ENCODE measurements at places on chromosomes 4 and X.
A peak's percentile ranks its signal among the peaks of the same experiment; 100 is the strongest.

- no peak for DNase-seq
Observed at GRCh38 chr4:185874516-185875230, 62.7 kb upstream of the SORBS2 start.

GRCh38 chr4:98338761-98339438 is 77.7 kb downstream of the RAP1GDS1 start:
- DNase-seq = no peak

GRCh38 chr4:107647591-107647990 is 72.4 kb downstream of the PAPSS1 start:
- no peak for DNase-seq

DNA sequence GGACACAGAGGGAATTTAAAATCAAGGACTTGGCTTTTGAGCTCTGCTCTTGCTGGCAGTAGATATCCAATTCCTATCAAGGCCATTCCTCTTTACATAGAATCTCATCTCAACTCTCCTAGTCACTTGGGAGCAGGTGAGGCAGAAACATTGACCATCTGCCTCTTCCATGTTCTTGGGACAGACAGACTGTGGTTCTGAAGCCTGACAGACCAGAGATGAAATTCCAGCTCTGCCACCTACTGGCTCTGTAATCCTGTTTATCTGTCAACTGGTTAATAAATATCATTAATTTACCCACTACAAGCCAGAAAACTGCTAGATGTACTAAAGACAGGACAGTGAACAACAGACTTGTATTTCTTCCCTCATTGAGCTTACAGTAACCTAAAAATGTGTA is 300.8 kb downstream of the ADGRL3 start:
- DNase-seq = no peak

DNA sequence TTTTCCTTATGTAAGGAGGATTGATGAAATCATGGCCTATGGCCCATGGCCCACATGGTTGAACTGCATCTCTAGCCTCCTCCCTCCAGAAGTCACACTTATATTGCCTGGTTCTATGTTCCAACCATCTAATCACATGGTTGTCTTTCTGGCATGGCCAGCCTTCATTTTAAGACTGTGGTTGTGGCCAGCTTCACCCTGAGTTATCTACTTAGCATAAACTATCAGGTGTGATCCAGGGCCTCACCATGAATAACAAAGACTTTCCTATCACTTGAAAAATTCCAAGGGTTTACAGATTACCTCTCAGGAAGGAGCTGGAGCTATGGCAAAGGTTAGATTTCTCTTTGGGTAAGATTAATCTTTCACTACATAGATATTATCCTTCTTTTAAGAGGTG is 222.8 kb downstream of the SNCA start:
- no peak for DNase-seq

- DNase-seq = peak; percentile 58
Observed at GRCh38 chr4:153791746-153792617, 3.1 kb upstream of the SFRP2 start.

DNA sequence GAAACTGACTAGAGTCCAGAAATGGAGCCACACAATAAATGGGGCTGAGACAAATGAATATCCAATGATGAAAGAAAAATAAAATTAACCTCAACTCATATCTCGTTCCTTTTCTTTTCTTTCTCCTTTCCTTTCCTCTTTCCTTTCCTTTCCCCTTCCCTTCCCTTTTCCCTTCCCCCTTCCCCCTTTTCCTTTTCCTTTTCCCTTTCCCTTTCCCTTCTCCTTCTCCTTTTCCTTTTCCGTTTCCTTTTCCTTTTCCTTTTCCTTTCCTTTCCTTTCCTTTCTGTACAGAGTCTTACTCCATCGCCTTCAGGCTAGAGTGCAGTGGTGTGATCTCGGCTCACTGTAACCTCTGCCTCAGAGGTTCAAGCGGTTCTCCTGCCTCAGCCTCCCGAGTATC is 146.3 kb downstream of the RTL9 start:
- no peak for DNase-seq

DNA sequence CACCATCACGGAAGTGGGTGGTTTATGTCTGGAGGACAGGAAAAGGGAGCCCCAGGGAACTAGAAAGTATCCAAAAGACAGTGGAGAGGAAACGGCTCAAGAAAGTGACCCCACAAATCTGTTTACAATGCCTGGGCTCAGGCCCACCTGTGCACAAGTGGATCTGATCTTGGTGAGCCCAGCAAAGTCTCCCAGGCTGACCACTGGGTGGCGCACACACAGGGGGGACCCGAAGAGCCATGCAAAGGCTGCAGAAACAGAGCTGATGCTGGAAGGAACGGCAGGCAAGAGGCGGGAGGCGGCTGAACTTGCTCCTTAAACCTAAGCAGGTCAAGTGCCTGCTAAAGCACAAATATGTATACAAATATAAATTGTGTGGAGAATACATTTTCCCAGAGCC is 9.6 kb downstream of the HAUS7 start:
- DNase-seq = peak; percentile 79

GRCh38 chr4:144894573-144894972 is 203.4 kb downstream of the ANAPC10 start:
- DNase-seq = no peak

DNA sequence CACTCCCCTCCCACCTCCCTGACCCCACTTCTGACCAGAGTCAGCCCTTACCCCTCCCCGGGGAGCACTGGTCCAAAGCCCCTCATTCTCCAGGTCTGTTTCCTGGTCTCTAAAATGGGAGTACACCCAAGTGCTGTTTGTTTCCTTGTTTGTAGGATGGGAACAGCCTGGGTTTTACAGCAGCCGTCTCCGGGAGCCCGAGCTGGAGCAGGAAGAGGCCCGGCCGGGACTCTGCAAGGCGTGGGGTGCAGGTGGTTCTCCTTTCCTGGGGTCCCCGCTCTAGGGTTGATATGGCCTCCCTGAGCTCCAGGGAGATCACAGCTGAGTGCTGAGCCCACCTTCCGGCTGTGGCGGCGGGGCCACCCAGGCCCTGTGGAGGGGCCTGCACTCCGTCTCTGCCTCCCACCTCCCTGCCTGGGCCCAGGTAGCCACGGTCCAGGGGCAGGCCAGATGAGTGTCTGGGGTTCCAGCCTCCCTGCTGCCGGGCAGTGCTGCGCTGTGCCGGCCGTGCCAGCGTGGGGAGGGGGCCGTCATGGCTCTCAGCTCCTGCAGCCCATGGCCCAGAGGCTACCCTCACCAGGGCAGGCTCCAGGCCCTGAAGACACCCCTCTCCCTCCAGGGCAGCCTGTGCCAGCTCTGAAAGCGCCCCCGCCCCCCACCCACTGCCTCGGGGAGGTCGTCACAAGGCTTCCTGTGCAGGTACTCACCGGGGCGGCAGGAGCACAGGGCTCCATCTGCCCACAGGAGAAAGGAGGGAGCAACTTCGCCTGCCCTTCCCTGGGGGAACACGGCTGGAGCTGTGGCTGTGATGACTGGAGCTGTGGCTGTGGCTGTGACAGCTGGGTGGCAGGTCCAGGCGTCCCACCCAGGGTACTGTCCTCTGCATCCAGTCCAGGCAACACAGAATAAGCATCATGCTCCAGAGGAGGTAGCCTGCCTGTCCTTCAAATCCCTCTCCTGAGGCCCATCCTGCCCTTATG is 98.8 kb downstream of the ADRA2C start:
- no peak for DNase-seq

DNA sequence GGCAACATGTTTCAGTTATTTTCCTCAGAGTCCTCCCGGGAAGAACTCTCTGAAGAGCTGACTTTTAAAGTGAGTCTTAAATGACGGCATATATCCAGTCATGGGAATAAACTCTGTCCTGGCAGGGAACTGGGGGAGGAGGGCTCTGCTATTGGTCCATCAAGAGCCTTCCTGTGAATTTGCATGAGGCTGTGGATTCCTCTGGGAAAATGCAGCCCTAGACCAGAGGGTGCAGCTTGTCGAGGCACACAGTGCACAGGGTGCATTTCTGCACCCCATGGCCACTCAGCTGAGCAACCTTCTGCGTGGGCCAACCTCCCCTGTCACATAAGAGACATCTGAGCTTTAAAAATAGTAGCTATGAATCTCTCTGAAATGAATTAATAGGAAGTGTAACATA is 360.0 kb downstream of the GALNTL6 start:
- no peak for DNase-seq

DNA sequence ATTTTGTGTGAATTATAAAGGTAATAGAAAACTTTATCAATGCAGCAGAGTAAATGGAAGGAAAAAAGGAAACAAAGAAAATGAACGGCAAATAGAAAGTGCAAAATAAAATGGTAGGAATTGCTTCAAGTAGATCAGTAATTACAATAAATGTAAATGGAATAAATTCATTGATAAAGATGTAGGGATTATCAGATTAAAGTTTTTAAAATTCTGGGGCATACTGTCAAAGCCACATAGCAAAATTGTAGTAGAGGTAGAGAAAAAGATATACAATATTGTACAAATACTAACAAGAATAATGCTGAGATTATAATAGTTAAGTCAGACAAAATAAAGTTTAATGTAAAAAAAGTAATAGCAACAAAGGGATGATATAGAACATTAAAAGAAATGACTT is 94.7 kb downstream of the SMIM20 start:
- DNase-seq = no peak

- peak; percentile 63 for DNase-seq
Observed at GRCh38 chrX:70455366-70456202, 10.9 kb downstream of the DLG3 start.

DNA sequence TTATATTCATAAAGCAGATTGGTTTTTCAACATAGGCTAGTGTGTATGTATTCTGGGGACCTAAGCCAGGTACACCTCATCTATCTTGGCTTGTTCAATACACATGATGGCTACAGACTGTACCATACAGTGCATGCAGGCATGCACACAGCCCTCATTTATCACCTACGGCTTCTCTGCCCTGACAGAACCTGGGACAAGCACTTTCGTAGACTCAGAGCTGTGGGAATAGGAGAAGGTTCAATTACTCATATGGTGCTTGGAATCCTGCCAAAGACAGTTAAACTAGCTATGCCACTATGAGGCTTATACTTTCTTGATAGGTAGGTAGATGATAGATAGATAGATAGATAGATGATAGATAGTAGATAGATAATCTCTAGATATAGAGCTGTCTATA is 457.2 kb downstream of the GALNTL6 start:
- no peak for DNase-seq

DNA sequence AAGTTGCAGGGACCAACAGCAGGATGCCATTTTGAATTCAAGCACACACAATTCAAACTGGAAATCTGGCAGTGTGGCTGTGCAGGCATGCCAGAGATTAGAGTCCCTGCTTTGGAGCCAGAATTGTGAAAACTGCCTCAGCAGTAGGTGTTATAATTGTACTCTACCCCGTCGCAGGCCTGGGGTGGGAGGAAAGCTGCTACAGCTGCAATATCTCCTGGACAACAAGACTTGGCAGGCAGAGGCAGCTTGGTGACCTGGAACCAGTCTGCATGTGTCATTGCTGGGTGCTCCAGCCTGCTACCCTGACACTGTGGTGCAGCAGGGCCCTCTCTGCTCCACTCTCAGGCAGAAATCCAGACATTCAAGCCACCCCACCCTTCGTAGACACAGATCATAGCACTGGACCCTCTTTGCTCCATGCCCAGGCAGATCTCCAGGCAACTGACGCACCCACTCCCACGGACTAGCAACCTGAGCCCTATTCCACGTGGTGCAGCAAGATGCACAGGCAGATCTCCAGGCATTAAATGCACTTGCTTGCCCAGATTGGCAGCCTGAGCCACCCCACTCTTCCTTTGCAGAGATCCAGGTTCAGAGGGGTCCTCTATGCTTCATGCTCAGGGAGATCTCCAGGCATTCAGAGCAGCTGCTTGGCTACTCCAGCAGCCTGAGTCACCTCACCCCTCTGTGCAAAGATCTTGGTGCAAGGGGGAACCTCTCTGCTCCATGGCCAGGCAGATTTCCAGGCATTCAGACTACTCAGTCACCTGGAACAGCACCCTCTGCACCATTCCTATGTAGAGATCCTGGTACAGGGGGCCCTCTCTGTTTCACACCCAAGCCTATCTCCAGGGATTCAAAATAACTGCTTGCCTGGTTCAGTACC is 140.5 kb downstream of the LRBA start:
- no peak for DNase-seq

DNA sequence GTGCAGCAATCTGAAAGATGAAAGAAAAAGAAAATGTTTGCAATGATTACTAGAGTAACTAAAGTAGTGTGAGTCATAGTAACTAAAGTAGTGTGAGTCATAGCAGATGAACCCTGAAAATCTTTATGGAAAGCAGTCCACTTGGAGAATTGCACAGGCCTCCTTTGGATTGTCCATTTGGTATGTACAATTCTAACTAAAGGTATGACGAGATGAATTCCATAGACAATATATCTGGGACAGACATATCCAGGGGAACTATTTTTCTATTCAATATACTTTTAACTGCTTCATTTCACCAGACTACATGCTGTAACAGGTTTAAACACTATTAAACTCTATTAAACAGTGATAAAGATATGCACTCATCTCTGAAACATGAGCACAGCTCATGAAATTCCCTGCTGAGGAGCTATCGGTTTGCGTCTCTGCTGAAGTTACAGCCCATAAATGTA is 798.7 kb downstream of the PCDH7 start:
- DNase-seq = no peak

DNA sequence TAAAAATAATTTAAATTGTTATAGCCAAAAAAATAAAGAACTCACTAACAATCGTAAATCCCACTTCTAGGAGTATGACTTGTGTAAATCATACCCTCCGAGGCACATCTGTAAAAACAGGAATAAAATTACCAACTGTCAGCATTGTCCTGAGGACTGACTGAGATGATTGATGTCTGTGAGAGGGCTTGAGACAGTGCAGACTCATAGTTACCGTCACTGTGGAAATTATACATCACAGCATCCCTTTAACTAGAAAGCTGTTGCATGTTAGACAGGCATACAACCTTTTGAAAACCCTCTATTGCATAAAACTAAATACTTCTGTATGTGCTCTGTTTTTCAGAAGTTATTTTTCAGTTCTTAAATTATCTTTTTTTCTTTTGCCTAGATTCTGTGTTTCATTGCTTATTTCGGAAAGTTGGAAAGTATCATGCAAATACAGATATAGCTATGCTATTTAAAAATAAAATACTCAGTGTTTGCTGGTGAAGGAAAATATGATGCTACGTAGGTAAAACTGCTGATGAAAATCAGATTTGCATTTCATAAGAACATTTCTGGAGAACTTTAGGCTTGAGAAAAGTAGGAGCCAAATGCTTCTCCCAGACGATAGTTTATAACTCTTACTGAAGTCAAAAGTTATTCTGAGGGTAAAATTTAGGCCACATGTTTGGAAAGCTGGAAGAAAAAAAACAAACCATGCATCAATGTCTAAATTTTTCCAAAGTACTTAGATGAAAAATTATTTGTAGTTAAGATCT is 13.6 kb upstream of the RBPJ start:
- no peak for DNase-seq

Measured in activated CD4-positive, alpha-beta T cell treated with anti-CD3 and anti-CD28 coated beads, Interleukin-2, amount 10 ng/mL, durations not matched to agents 24 days and 14 days (primary cell).